ENCODE measurements at places on chromosomes 16 and 17. TPM values are rescaled to one million over a fixed set of nuclear protein-coding genes. Genes with fewer than 3 reads are reported as not detected.

DNA sequence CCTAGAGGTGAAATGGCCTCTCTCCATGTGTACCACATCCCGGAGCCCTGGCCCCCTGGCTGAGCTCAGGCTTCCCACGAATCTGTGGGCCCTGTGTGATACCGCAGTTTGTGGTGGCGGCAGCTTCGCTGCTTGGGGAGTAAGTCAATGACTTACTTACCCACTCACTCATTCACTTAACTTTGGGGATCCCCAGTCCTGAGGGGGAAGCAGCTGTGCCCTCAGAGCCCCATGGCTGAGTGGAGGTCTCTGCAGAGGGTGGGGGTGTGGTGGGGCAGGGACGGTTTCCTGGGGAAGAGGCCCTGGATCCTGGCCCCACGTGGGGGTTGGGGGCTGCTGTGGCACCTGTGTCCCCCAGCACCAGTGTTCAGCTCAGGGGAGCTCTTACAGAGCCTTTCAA, 13.2 kb downstream of the KCNJ12 start:
- DNase-seq, result no peak

GRCh38 chr16:78789561-78789960, 690.1 kb downstream of the WWOX start:
- DNase-seq, result no peak

DNA sequence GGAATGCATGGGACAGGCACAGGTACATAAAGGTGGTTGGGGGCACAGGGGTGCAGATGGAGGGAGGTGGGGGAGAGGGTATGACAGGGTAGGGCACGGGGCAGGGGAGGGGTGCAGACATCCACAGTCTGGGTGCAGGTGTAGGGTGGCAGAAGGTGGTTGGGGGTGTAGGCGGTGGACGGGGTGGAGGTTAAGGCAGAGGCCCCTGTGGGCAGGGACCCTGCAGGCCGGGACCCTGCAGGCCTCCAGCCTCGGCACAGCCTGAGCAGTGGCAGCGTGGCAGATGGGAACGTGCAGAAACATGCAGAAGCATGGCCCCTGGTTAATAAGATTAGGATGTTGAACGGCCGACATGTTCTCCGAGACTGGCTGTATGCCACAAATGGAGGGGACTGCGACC, 115.2 kb downstream of the RBFOX3 start:
- DNase-seq, result no peak

DNA sequence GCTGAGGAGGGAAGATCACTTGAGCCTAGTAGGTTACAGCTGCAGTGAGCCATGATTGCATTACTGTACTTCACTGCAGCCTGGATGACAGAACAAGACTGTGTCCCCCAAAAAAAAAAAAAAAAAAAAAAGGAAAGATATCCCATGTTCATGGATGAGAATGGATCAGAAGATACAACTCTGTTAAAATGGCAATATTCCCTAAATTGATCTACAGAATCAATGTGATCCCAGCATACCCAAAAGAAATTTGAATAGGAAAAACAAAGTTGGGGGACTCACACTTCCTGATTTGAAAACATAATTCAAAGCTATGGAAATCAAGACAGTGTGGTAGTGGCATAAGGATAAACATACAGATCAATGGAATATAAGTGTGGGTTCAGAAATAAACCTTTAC, 12.7 kb upstream of the KANSL1 start:
- DNase-seq, result no peak

CSF3 gene
- 0.42 TPM for total RNA-seq

CCL4 gene
- 1.7 TPM for total RNA-seq

- no peak for DNase-seq
Measured at GRCh38 chr17:73343168-73343634, 31.4 kb upstream of the CDC42EP4 start.

MT1E gene
- 57.7 TPM for total RNA-seq

GRCh38 chr17:17841601-17842025, 4.8 kb upstream of the SREBF1 start:
- DNase-seq, result no peak

DNA sequence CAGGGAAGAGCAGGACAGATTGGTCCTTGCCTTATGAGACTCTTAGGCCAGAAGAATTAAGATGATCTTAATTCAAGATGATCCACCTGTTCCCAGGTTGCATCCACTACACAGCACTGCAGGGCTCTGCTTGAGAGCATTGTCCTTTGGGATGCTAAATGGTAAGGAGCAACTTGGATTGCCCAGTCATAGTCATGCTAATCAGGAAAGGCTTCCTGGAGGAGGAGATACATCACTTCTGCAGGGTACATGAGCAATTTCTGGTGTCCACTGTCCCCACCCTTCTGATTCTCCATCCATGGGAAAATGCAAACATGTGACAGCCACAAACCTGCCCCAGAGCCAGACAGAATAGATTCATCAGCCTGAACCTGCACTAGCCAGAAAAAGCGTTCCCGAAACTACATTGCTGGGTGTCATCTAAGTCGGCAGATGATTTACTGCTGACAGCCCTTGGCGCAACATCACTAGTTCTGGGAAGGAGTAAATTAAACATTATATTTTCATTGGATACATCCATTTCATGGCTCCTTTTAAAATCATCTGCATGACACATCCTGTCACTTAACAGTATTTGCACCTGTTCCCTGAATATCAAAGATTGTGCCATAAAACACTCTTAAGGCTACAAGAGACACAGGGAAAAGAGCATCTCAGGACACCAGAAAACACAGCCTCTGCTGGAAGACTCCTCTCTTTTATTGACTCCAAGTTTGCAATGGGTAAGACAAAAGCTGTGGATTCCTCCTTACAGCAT, 282.2 kb downstream of the MAF start:
- DNase-seq, result no peak

- no peak for DNase-seq
Measured at GRCh38 chr17:1449412-1449967, 6.5 kb downstream of the CRK start.

GRCh38 chr17:78013683-78014467, 55.4 kb downstream of the TNRC6C start:
- DNase-seq, result no peak

- no peak for DNase-seq
Measured at GRCh38 chr17:72977771-72978417, 114.6 kb downstream of the SLC39A11 start.

DNA sequence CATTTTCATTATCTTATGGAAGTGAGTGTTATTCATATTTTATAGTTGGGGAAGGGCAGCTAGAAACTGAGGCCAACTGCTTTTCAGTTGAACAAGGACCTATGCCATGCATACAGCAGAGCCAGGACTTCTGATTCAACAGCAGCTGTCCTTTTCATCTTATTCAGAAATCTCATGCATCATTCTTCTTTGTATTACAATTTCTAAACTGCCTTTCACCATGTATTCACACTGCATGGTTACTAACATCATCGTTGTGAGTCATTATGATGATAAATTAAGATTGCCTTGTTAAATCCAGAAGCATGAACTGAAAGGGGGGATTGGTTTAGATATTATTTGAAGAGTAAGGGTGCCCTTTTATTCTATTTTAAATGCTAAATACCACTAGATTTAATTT, 1470.1 kb upstream of the GOT2 start:
- no peak for DNase-seq

DNA sequence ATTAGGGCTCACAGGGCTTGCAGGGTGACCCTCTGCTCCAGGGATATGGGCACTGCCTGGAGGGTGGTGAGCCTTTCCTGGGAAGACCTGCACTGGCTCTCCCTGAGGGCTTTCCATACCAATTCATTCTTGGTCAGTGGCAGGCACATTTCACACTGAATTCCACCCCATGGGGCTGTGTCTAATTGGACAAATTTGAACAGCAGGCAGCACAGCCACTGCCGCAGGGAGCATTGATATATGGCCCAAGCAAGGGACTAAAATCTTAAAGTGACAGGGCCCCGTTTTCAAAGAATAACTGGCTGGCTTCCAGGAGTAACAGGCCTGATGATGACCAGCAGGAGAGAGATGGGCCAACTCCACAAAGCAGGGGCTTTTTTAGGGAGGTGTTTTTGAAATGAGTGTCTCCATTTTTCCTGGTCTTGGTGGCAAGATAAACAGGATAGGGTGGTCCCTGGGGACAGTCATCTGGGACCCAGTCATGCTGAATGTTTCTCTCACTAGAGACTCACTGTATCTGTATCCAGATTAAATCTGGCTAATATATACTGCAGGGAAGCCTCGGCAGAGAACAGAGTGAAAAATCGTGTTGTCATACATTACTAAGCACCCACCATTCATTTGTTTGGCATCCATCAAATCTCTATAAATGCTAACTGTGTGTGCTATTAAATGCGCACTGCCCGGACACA, 74.1 kb upstream of the TBX2 start:
- no peak for DNase-seq

GRCh38 chr17:51427323-51427811, 167.0 kb downstream of the UTP18 start:
- peak; percentile 34 for DNase-seq

TEDC2 gene
- total RNA-seq, result 1.5 TPM

CHST6 gene
- 0.97 TPM for total RNA-seq

NGFR gene
- 21.6 TPM for total RNA-seq

DNA sequence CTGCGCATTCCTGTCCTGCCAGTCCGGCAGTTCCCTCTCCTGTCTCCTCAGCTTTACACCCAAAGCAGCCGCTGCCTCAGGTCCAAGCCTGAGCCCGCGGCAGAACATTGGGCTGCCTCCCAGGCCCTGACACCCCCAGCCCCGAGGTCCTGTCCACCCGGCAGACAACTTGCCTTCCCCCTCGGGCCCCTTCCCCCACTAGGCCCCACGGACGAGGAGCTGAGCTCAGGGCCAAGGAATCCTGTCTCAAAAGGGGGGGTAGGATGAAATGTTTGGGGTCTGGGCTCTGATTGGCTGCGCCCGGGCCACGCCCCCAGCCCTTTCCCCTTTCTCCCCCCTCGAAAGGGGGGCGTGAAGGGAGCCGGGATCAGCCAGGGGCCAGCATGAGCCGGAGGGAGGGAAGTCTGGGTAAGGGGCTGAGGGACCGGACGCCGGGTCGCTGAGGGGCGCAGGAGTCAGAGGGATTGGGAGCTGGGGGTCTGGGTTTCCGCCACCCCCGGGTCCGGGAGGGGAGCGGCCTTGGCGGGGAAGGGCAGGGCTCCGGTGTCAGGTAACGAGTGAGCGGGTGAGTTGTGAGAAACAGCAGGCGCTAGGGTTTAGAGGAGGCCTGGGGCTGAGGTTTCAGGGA, at the start of gene CTF1:
Gene CTF1 (plus strand): TSS at position 354 of the 628 bp plus-strand sequence. CDS start 30 bp downstream, at position 384.
- DNase-seq, result peak; percentile 95

PTGES3L gene
- total RNA-seq, result 11.5 TPM

GRCh38 chr17:64198331-64199090, 64.5 kb downstream of the TEX2 start:
- DNase-seq, result no peak

DNA sequence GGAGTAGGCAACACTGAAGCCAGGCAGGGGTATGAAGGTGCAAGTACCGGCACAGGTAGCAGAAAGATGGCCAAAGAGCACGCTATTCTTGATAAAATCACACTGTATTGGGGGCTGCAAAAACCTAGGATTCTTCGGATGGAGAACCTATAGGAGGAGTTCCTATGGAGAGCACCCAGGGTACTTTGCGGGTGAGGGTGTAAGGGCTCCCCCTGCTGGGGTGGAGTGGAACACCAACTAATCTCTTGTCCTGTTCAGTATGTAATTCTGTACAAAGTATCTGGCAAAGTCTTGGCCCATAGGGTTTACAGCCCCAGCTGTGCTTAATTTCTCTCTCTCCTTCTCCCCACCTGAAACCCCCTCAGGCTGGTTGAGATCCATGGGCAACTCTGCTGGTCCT, 393.1 kb upstream of the ASIC2 start:
- DNase-seq, result no peak

DNA sequence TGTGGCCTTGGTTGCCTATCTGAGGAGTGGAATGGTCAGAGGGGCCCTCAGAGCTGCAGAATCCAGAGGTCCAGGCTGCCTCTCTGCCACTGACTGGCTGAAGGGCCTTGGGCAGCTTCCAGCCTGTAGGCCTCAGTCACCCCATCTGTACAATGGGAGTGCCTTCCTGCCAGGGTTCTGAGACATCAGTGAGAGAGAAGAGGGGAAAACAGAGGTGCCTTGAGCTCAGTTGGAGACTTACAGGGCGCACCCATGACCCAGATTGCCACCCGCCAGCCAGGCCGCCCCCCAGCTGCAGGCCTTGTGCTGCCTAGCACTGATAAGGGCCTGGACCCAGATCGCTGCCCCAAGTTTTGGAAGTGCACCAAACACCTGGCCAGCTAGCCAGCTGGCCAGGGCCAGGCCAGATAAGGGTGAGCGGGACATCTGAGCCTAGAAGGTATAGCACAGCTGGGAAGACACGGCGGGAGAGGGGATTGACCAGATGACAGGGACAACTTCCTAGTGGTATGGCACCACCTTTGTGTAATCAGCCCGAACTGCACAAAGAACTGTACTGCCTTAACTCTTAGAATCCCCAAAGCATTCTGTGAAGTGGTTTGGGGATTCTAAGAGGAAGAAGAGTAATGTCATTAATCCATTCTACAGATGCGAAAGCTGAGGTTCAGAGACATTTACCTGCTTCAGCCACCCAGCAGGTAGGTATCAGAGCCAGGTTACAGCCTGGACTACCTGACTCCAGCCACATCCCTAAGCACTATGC, 1.4 kb downstream of the SLC4A1 start:
- no peak for DNase-seq

DNA sequence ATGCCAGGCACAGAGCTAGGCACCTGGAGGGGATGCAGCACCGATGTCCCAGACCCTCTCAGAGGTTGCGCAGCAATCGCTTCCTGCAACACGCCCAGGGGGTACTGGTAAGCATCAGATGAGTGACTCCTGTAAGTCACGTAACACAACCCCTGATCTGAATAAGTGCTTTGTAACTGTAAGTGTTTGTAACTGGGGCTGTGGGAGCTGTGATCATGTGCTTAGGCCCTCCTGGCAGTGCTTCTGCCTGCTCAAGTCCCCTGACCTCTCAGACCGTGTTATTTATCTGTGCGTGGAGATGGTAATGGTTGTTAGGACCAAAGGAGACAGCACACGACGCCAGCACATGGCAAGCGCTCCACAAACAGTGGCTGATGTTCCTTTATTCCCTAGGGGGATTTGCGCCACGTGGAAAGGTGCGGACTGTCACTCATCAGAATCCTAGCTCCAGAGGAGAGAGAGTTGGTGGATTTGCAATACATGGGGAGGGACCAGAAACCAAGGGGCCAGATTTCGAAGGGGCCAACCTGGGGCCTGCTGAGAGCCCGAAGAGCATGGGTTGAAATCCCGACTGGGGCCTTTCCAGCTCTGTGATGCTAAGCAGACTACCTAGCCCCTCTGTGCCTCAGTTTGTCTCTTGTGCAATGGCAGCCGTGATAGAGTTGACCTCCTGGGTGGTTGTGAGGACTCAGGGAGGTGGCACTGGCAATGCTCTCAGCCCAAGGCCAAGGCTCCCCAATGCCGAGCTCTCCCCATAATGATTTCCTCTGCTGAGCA, 151.8 kb downstream of the IRF8 start:
- DNase-seq, result no peak

Measured in esophagus muscularis mucosa (tissue), 4 donors.